ENCODE measurements at places on chromosomes 5 and 9.

DNA sequence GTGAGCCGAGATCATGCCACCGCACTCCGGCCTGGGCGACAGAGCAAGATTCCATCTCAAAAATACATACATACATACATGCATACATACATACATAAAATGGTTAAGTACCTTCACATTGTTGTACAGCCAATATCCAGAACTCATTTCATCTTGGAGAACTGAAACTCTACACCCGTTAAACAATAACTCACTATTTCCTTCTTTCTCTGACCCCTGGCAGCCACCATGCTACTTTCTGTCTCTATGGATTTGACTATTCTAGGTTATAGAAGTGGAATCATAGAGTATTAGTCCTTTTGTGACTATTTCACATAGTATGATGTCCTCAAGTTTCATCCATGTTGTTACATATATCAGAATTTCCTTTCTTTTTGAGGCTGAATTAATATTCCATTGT lies 9.6 kb upstream of the KIF27 start:
- DNase-seq = no peak

DNA sequence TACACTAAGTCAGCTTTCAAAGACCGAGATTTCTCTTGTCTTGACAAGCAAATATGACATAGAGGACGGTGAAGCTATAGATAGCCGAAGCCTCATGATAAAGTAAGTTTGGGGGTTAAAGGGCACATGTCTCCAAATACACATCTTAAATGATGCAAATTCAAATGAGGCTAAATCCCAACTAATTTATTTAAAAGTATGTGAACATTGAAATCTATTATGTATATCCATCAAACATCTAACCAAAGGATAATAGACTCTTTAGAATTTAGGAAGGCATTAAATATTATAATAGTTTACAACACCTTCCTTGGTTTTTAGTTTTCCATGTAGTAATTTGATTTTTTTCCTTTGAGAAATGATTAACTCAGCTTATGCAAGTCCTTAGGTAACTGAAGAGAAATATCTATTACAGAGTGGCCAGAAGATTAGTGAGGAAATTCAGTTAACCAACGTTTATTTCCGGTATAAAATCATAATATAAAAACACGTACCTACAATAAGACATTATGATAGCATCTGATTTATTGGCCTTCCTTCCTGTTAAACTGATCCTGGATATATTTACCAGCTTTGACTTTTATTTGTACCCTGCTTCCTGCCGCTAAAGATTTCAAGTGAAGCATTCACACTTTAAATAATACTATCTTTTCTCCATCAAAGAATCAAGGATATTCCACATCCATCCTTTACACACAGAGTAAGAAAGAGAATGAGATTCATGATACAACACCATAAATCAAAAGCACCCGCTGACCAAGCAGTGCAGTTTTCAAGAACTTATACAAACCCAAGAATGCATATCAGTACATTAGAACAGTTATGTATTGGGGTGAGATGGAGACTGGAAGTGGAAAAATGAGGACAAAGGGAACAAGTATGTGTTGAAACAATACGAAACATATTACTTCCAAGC lies 31.9 kb upstream of the F2R start:
- DNase-seq = no peak

DNA sequence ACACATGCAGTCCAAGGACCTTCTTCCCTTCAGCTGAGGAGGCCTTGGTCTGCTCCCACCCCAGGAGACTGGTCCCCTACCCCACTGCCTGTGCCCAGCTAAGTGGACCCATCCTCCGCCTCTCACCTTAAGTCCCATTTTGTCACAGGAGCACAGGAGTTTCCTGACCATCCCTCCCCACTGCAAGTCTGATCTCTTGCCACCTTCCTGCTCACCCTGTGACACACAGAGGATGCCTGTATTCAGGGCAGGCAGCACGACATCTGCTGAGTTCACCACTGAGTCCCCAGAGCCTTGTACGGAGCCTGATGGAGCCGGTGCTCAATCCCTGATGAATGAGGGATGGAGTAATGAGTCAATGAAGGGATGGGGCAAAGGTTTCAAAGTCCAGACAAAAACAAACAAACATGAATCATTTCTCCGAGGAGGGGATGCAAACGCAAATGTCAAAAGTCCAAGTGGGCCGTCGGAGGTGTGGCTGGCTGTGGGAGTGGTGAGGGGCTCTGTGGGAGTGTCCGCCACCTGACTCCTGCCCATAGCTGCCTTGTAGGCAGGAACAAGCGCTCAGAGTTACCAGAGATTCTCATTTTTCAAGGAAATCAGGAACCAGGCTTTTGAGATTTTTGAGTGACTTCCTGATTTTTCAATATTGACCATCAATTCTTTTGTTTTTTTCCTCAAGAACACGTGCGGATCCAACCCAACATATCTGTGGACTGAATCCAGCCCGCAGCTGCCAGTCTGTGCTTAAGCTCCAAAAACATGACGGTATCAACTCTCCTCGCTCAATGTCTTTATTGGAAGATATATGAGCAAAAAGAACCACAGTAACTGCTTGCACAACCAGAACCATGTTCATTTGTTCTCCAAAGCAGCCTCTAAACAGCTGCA lies 4.4 kb downstream of the RAPGEF1 start:
- DNase-seq = no peak

DNA sequence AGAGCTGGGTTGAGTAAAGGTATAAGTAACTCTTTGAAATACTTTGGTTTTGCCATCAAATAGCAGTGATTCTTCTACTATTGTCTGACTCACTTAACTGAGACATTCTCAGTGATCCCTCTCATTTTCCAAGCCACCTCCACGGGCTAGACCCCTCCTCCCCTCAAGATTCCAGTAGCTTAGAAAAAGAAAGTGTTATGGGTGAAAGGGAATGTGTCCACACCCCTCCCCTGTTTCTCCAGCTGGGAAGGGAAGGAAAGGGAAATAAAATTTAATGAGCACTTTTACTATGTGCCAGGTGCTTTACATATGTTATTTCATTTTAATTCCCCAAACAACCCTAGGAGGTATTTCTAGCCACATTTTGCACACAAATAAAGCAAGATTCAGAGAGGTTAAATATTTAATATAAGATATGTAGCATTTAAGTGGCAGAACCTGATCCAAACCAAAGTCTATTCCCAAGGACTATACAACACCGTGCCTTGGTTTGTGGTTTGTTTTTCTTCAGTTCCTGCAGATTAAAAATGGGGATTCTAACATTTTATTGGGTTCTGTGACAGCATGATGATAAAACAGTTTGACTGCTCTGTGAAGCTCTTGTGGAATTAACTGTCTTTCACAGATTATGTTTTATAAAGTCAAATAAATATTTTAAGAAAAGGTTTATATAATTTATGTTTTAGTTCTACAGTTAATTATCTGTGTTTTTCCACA lies 135.9 kb downstream of the ZSWIM6 start:
- no peak for DNase-seq

DNA sequence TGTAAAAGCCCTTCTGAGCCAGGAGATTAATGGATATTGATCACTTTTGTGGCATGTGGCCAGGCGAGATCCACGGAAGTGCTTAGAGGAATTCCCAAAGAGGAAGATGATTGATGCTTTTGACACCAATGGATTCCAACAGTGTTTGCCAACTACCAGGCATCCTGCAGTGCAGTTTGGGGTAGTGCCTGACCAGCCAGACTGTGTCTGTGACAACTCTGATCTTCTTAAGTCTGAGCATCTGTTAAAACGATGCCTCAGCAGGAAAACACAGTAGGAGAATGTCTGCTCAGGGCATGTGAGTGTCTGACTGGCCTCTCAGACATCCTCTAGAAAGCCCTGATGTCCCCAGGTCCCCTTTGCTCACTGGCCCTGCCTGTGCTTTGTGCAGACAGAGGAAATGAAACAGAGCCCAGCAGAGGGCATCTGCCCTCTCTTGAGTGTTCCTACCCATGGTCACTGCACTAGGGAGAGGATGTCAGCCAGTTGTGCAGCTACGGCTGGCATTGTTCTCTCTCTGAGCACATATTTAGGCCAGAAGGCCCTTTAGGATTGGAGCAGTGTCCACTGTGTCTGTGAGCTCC lies 57.0 kb downstream of the TRPC7 start:
- no peak for DNase-seq

GRCh38 chr5:160837749-160838593 lies 14.0 kb downstream of the ATP10B start:
- DNase-seq = no peak

- DNase-seq = no peak
Measured at GRCh38 chr9:4366591-4367330, 66.9 kb upstream of the GLIS3 start.

GRCh38 chr9:14236591-14236990 lies 77.3 kb downstream of the NFIB start:
- DNase-seq = no peak

All from activated T-helper 1 cell treated with Interleukin-2 at 50 U/mL for 16 hours (primary cell).